ENCODE measurements at places on chromosomes 2 and 18. TPM values are rescaled to one million over a fixed set of nuclear protein-coding genes. Genes with fewer than 3 reads are reported as not detected.

FBXO41 gene
- total RNA-seq, result 0.09 TPM

- DNase-seq, result no peak
- H3K27ac ChIP-seq, result no peak overlapping the region
- no peak overlapping the region for H3K4me3 ChIP-seq
- H3K27me3 ChIP-seq, result peaks cover 75% of the 10 kb centered on the region
Measured at GRCh38 chr18:37486848-37487247, 78.8 kb downstream of the CELF4 start.

PLEK gene
- 4.4 TPM for total RNA-seq

- H3K4me1 ChIP-seq, result peaks cover 5% of the 10 kb centered on the region
- no peaks in the 10 kb centered on the region for H3K36me3 ChIP-seq
- H3K27me3 ChIP-seq, result no peaks in the 10 kb centered on the region
- peak; percentile 95 for DNase-seq
- H3K4me3 ChIP-seq, result no peak overlapping the region
Measured at GRCh38 chr2:106977717-106978116, 91.8 kb upstream of the ST6GAL2 start.

VWA3B gene
- 0.13 TPM for total RNA-seq

CPLX4 gene
- total RNA-seq, result not detected

- no peaks in the 10 kb centered on the region for H3K27me3 ChIP-seq
- peak; percentile 67 for DNase-seq
- H3K36me3 ChIP-seq, result peaks cover 36% of the 10 kb centered on the region
- H3K27ac ChIP-seq, result peak within 1 kb of the TSS; percentile 75
Measured at GRCh38 chr2:9474361-9475057, at the start of gene IAH1. Gene IAH1, plus strand, starts transcription at chr2:9474551. Its CDS starts 16 bp downstream, at chr2:9474567.

DNA sequence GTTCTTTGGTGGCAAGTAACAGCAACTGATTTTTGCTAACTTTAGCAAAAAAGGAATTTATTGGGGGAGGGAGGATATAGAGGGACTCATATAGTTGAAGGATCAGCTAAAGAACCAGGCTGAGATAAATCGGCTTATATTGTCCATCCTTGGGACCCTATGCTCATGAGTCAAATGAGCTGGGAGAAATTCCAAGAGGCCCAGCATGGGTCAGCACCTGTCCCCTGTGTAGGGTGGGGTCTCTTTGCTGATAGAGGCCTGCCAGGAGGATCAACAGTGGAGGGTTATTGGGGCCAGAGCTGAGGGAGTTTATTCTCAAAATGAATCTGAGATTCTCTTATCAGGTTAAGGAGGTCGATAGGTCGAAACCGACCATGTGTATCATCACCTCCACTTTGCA, 97.2 kb downstream of the VAPA start:
- peak; percentile 49 for DNase-seq
- H3K27me3 ChIP-seq, result no peaks in the 10 kb centered on the region
- H3K4me3 ChIP-seq, result no peak overlapping the region
- peak overlapping the region; percentile 93 for H3K27ac ChIP-seq
- peaks cover 55% of the 10 kb centered on the region for H3K4me1 ChIP-seq

DNA sequence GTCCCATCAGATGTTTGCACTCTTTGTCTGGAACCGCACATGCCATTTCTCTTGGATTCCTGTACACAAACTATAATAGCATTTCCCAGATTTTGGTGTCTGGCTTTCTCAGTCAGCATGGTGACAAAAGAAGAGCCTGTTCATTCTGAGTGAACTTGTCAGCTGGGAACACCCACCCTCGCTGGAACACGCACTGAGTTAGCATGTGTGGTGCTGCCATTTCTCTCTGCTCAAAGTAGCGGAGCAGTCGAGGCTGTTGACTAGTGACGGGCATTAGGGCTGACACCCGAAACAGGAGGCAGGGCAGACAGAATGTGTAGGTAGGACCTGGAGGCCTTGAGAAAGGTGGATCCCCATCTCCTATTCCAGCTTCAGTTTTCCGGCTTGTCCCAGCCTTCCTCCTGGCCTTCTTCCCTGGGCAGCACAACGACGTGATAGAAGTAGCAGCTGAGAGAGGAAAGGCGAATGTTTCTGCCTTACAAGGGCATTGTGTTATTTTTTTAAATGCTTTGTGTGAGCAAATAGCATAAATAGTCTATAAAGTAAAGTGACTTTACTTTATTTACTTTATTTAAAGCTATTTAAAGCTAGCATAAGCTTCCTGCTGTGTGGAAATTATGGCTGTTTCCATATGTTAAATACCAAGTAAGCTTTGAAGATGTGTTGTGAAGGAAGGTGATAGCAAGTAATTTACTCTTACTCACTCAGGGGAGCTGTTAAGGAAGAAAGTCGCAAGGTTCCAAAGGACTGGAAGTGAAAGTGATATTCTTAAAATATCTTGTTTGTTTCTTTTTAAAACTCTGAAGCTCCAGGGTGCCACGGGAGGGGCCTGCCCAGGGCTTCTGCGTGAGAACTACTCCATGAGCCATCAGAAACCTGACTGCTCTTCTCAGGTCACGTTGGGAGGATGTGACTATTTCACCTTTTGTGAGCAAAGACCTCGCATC, 272.6 kb downstream of the NEDD4L start:
- peak overlapping the region; percentile 83 for H3K27ac ChIP-seq
- no peaks in the 10 kb centered on the region for H3K27me3 ChIP-seq
- peaks cover 44% of the 10 kb centered on the region for H3K4me1 ChIP-seq
- H3K36me3 ChIP-seq, result peaks cover 5% of the 10 kb centered on the region
- peak; percentile 54 for DNase-seq

RAPGEF4 gene
- 1.2 TPM for total RNA-seq

GRCh38 chr2:169343202-169343601, 19.1 kb downstream of the LRP2 start:
- no peaks in the 10 kb centered on the region for H3K4me1 ChIP-seq
- H3K27ac ChIP-seq, result no peak overlapping the region
- no peak for DNase-seq
- H3K4me3 ChIP-seq, result no peak overlapping the region
- H3K36me3 ChIP-seq, result no peaks in the 10 kb centered on the region
- H3K27me3 ChIP-seq, result no peaks in the 10 kb centered on the region

CD8B2 gene
- total RNA-seq, result 0.09 TPM

GRCh38 chr2:154291511-154291910, 407.0 kb upstream of the KCNJ3 start:
- no peaks in the 10 kb centered on the region for H3K4me1 ChIP-seq
- no peak for DNase-seq
- no peaks in the 10 kb centered on the region for H3K27me3 ChIP-seq
- H3K4me3 ChIP-seq, result no peak overlapping the region
- no peaks in the 10 kb centered on the region for H3K36me3 ChIP-seq
- H3K27ac ChIP-seq, result no peak overlapping the region

DNA sequence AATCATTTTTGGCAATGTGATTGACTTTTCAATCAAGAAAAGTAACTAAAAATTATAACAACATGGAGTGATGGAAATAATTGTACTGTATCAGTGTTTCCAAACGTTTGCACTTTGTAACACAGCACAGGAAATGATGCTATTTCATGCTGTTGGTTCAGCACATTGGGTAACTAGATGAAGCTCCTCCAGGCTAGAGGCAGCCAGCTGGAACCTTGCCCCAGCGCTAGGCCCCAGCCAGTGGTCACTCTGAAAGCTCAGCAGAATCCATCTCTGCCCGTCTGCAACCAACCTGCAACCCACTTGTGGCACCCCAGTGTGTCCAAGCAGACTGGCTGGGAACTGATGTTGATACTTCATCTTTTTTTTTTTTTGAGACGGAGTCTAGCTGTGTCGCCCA, 15.3 kb downstream of the UNC50 start:
- H3K36me3 ChIP-seq, result peaks cover 5% of the 10 kb centered on the region
- H3K4me1 ChIP-seq, result no peaks in the 10 kb centered on the region
- H3K4me3 ChIP-seq, result no peak overlapping the region

MROH2A gene
- total RNA-seq, result not detected

- no peak for DNase-seq
- no peak overlapping the region for H3K27ac ChIP-seq
- peaks cover 15% of the 10 kb centered on the region for H3K36me3 ChIP-seq
- H3K4me3 ChIP-seq, result no peak overlapping the region
Measured at GRCh38 chr18:48615566-48616401, 77.0 kb downstream of the CTIF start.

FAM228A gene
- 0.22 TPM for total RNA-seq

GRCh38 chr2:204175552-204176271, 239.1 kb downstream of the ICOS start:
- no peak for DNase-seq
- H3K4me3 ChIP-seq, result no peak overlapping the region
- H3K4me1 ChIP-seq, result peaks cover 5% of the 10 kb centered on the region
- H3K36me3 ChIP-seq, result no peaks in the 10 kb centered on the region
- no peaks in the 10 kb centered on the region for H3K27me3 ChIP-seq

- no peaks in the 10 kb centered on the region for H3K27me3 ChIP-seq
- DNase-seq, result no peak
- peaks cover 16% of the 10 kb centered on the region for H3K4me1 ChIP-seq
- peak overlapping the region; percentile 42 for H3K27ac ChIP-seq
Measured at GRCh38 chr2:197307933-197308521, 2.6 kb downstream of the ANKRD44 start.

ARHGAP28 gene
- total RNA-seq, result 26.1 TPM

GRCh38 chr2:166088634-166089033, 39.2 kb downstream of the SCN1A start:
- H3K27me3 ChIP-seq, result no peaks in the 10 kb centered on the region
- H3K4me3 ChIP-seq, result no peak overlapping the region
- no peak overlapping the region for H3K27ac ChIP-seq
- H3K36me3 ChIP-seq, result no peaks in the 10 kb centered on the region

TBR1 gene
- total RNA-seq, result not detected

DNA sequence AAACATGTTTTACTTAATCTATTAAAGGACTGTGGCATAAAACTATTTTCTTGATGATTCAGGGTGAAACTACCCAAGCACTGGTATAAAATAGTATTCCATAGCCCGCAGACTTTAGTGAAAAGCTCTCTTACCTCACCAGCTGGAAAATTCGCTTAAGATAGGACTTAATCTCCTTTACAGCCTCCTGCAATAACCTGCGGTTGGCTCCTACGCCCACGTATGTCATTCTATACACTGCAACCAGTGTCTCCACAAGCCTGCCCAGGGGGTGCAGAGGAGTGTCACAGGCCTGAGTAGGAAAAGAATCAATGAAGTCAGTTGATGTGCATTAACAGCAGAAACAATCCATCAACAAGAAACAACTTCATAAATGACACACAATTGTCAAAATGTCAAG, 11.3 kb upstream of the MPP4 start:
- peaks cover 21% of the 10 kb centered on the region for H3K36me3 ChIP-seq
- no peaks in the 10 kb centered on the region for H3K4me1 ChIP-seq
- no peak overlapping the region for H3K4me3 ChIP-seq
- no peaks in the 10 kb centered on the region for H3K27me3 ChIP-seq
- DNase-seq, result no peak

- H3K27me3 ChIP-seq, result no peaks in the 10 kb centered on the region
- no peak for DNase-seq
- no peaks in the 10 kb centered on the region for H3K4me1 ChIP-seq
- H3K36me3 ChIP-seq, result no peaks in the 10 kb centered on the region
- H3K27ac ChIP-seq, result no peak overlapping the region
Measured at GRCh38 chr2:207182911-207183310, 17.2 kb upstream of the KLF7 start.

DNA sequence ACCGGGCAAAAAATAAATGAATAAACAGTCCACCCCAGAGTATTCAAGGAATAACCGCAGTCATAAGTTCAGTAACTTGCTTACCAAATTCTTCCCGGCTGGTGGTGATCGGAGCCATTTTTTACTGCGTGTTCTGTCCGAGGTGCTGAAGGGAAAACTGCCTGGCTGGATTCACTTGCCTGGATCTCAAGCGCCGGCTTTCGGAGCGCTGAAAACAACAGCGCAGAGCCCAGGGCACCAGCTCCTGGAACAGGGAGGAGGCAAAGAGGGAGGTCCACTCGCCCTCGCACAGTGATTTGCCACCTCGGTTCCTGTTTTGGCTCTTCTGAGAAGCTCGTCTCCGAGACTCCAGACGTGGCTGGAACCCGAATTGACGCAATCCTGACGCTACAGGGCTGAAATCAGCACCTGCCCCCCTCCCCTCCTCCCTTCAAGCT, at the start of gene SYT4:
TSS of gene SYT4 (minus strand) at position 327 of the 437 bp plus-strand sequence. CDS start at position 118, 209 bp downstream.
- H3K27ac ChIP-seq, result no peak within 1 kb of the TSS
- no peaks in the 10 kb centered on the region for H3K36me3 ChIP-seq
- peak; percentile 79 for DNase-seq
- no peaks in the 10 kb centered on the region for H3K27me3 ChIP-seq
- no peak within 1 kb of the TSS for H3K4me3 ChIP-seq

MRO gene
- total RNA-seq, result 0.22 TPM

TMEFF2 gene
- total RNA-seq, result 7.7 TPM

DHRS9 gene
- 0.31 TPM for total RNA-seq

REG3G gene
- not detected for total RNA-seq

DNA sequence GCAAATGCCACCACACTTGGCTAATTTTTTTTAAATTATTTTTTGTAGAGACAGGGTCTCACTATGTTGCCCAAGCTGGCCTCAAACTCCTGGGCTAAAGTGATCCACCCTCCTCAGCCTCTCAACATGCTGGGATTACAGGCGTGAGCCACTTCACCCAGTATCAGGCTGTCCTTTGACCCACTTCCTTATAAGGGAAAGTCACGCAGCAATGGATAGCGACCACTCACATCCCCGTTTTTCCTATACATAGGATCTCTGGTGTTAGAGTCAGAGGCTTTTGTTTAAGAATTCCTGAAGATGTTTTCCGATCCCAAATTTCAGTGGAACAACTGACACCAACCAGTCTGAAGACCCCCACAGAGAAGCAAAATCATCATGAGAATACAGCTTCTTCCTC, 41.4 kb upstream of the RFX8 start:
- peaks cover 26% of the 10 kb centered on the region for H3K4me1 ChIP-seq
- H3K36me3 ChIP-seq, result no peaks in the 10 kb centered on the region
- no peak overlapping the region for H3K27ac ChIP-seq
- H3K4me3 ChIP-seq, result no peak overlapping the region
- DNase-seq, result no peak
- H3K27me3 ChIP-seq, result peaks cover 2% of the 10 kb centered on the region

GRCh38 chr2:4219101-4219500, 515.7 kb downstream of the DCDC2C start:
- no peak for DNase-seq
- H3K27ac ChIP-seq, result no peak overlapping the region
- H3K27me3 ChIP-seq, result no peaks in the 10 kb centered on the region
- H3K4me3 ChIP-seq, result no peak overlapping the region

DNA sequence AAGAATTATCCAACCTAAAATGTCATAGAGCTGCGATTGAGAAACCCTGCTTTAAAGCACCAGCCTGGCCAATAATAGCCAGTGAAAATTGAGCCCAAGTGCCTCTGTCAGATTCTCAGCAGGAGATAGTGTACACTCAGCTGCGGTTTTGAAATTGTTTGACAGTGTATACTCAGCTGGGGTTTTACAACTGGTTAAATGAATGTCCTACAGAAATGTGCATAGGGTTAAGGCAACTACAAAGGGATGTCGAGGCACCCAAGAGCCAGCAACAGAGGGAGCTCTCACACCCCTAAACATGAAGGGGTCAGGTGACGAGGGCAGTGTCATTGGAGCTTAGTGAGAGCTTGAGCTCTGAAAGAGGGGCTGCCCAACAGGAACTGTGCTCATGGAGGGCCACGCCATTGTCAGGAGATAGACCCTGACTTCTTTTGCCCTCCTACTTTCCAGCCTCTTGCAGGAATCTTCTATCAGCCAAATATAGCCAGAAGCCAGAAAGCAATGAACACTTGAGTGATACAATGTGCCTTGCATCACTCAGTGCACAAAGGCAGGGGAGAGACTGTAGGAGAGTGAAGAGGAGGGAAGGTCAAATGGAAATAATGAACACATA, 15.1 kb downstream of the ACTG2 start:
- H3K27me3 ChIP-seq, result no peaks in the 10 kb centered on the region
- no peaks in the 10 kb centered on the region for H3K4me1 ChIP-seq
- no peak overlapping the region for H3K27ac ChIP-seq
- no peak for DNase-seq

RAB17 gene
- total RNA-seq, result 0.93 TPM

- no peak overlapping the region for H3K27ac ChIP-seq
- no peak overlapping the region for H3K4me3 ChIP-seq
- H3K36me3 ChIP-seq, result peaks cover 28% of the 10 kb centered on the region
- H3K27me3 ChIP-seq, result no peaks in the 10 kb centered on the region
- peak; percentile 28 for DNase-seq
Measured at GRCh38 chr2:86176597-86176996, 18.7 kb downstream of the IMMT start.

IL1RL2 gene
- total RNA-seq, result 0.27 TPM

Data from muscle of leg (tissue), 16 donors.